Stimulated activated naive CD8-positive, alpha-beta T cell treated with anti-CD3 and anti-CD28 coated beads, Interleukin-15, Interleukin-2, amounts not matched to agents 100 U/mL and 50 U/mL, for 24 hours (primary cell): ENCODE measurements at places on chromosomes 6 and 20.

GRCh38 chr6:37314487-37315156 is 39.2 kb upstream of the RNF8 start:
- peak; percentile 40 for DNase-seq

DNA sequence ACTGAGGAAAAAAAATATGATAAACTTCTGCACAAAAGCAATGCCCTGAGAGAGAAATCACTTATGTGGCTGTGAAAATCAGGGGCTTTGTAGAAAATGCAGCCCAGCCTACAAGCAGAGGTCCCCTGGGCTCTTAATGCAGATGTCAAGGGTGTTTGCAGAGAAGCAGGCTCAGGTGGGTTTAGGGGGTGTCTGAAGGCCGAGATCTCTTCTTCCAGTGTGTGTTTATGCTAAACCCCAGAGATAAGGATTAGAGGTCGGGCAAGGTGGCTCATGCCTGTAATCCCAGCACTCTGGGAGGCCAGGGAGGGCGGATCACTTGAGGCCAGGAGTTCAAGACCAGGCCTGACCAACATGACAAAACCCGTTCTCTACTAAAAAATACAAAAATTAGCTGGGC is 78.5 kb downstream of the TMEM242 start:
- DNase-seq: no peak

- DNase-seq: no peak
Observed at GRCh38 chr6:84445068-84445467, 217.6 kb upstream of the CEP162 start.

DNA sequence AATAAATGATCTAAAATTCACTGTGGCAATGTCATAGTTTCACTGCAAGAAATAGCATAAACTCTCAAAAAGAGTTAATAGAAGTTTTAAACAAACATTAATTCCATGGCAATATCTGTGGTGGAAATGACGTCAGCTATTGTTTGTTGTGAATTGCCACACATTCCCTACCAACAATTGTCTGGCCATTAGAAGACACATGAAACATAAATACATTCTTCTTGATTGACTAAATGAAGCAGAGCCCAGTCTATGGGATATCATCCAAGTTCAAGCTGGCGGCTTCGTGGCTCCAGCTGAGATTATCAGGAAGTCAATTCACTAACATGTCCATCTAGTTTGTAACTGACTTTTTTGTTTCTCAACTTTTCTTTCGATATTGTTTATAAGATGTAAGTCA is 369.0 kb downstream of the ARHGAP18 start:
- DNase-seq: no peak

- DNase-seq: no peak
Observed at GRCh38 chr6:130557481-130558112, 191.8 kb downstream of the TMEM200A start.
